ENCODE measurements at places on chromosomes 2 and 18. TPM values are rescaled to one million over a fixed set of nuclear protein-coding genes. Genes with fewer than 3 reads are reported as not detected.

CERKL gene
- total RNA-seq, result 0.37 TPM

INHBB gene
- 4.9 TPM for total RNA-seq

FTCDNL1 gene
- 3.1 TPM for total RNA-seq

LRP2 gene
- 27.7 TPM for total RNA-seq

AKAIN1 gene
- not detected for total RNA-seq

ATG4B gene
- 65.1 TPM for total RNA-seq

- no peak overlapping the region for H3K4me3 ChIP-seq
- H3K27ac ChIP-seq, result no peak overlapping the region
- H3K27me3 ChIP-seq, result no peaks in the 10 kb centered on the region
- H3K36me3 ChIP-seq, result no peaks in the 10 kb centered on the region
Observed at GRCh38 chr2:100731535-100731981, 88.4 kb upstream of the NPAS2 start.

DNA sequence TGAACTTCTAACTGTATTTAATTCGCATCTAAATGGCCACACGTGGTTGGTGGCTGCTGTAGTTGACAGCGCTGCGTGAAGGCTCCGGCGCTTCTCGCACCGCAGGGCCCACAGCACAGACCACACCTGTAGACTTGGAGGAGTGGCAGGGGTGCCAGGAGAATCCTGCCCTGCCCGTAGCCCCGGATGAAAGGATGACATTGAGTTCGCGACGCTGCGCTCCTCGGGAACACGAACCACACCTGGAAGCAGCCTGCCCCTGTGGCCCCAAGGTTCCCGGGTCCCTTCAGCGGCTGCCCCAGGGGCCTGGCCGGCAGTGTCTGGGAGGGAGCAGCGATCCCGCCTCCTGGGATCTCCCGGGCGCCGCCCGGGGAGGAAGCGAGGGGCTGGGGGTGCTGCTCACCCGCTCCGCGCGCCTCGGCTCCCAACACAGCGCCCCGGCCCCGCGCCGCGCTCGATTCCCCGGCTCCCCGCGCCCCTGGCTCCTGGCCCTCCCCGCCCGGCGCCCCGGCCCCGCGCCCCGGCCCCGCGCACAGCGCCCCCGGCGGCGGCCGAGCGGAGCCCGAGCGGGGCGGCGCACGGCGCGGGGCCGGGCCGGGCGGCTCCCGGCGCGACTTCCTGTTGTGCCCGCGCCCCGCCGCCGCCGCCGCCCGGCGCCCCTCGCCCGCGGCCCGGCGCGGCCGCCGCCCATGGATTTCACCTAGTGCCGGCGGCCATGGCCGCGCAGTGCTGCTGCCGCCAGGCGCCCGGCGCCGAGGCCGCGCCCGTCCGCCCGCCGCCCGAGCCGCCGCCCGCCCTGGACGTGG lies at the start of gene RNPEPL1:
Gene RNPEPL1, plus strand, starts transcription at position 613 of the 806 bp plus-strand sequence. Its CDS starts 103 bp downstream, at position 716.
- H3K36me3 ChIP-seq, result peaks cover 9% of the 10 kb centered on the region
- no peaks in the 10 kb centered on the region for H3K27me3 ChIP-seq
- H3K4me1 ChIP-seq, result peaks cover 50% of the 10 kb centered on the region
- peak within 1 kb of the TSS; percentile 94 for H3K27ac ChIP-seq
- peak within 1 kb of the TSS; percentile 95 for H3K4me3 ChIP-seq

DNA sequence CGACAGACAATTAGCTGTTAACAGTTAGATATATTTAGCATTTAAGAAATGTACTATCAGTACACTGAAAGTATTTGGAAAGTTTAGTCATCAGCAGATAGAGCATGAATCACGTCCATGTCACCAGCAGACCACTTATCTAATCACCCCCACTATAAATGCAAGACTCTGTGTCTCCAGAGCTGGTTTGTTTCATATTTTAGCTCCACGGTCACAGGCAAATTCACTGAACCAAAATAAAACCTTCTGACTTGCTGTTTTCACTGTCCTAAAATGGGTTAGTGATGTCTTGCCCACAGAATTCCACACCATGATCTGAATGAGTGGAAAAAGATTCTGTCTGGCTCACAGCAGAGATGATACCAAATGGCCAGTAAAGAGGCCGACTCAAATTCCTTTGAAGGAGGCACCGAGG lies 64.9 kb downstream of the CDH2 start:
- no peaks in the 10 kb centered on the region for H3K4me1 ChIP-seq
- H3K4me3 ChIP-seq, result no peak overlapping the region
- H3K36me3 ChIP-seq, result no peaks in the 10 kb centered on the region
- DNase-seq, result no peak
- H3K27ac ChIP-seq, result no peak overlapping the region
- H3K27me3 ChIP-seq, result no peaks in the 10 kb centered on the region

DNA sequence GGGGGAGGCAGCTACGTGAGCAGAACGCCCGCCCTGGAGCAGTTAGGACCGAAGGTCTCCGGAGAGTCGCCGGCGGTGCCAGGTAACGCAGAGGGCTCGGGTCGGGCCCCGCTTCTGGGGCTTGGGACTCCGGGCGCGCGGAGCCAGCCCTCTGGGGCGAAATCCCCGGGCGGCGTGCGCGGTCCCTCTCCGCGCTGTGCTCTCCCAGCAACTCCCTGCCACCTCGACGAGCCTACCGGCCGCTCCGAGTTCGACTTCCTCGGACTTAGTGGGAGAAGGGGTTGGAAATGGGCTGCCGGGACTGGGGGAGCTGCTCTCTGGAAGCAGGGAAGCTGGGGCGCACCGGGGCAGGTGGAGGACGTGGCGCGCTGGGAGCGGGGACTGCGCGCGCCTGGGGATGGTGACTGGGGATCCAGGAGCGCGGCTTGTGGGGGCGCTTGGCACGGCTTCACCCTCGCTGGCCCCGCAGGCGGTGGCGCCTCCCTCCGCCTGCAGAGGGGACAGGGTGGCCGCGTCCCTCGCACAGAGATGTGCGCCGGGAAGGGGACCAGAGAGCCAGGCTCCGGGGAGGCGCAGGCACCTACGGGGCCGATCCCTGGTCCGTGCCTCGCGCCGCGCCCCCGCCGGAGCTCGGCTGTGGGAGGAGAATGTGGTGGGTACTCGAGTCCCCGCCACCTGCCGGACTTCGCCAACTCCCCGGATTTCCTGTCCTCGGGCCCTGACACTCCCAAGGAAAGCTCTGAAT lies 688 bp downstream of the CDH20 start:
- no peaks in the 10 kb centered on the region for H3K36me3 ChIP-seq
- no peak overlapping the region for H3K27ac ChIP-seq
- H3K4me1 ChIP-seq, result peaks cover 6% of the 10 kb centered on the region

DNA sequence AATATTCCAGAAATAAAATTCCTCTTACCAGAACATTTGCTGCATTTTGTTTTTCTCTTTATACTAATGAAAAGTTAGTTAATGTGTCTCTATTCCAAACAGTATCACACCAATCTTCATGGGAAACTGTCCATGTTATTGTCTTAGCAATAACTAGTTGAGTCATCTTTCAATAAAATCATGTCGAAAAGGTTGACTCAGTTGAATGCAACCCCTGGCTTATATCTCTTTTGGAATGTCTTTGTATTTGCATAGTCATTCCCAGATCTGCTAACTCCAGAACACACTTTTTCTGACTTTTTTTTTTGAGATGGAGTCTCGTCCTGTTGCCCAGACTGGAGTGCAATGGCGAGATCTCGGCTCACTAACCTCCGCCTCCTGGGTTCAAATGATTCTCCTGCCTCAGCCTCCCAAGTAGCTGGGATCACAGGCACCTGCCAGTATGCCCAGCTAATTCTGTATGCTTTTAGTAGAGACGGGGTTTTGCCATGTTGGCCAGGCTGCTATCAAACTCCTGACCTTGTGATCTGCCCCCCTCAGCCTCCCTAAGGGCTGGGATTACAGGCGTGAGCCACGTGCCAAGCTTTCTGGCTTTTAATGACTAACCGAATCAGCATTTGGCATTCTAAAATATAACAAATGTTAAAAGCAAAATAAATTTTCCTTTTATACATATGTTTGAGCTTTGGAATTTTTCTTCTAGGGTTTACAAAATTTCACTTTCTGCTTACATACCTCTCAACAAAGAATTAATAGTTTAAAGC lies 133.2 kb upstream of the GULP1 start:
- H3K36me3 ChIP-seq, result no peaks in the 10 kb centered on the region
- no peak overlapping the region for H3K4me3 ChIP-seq
- H3K4me1 ChIP-seq, result no peaks in the 10 kb centered on the region
- no peak for DNase-seq
- H3K27ac ChIP-seq, result no peak overlapping the region

DNA sequence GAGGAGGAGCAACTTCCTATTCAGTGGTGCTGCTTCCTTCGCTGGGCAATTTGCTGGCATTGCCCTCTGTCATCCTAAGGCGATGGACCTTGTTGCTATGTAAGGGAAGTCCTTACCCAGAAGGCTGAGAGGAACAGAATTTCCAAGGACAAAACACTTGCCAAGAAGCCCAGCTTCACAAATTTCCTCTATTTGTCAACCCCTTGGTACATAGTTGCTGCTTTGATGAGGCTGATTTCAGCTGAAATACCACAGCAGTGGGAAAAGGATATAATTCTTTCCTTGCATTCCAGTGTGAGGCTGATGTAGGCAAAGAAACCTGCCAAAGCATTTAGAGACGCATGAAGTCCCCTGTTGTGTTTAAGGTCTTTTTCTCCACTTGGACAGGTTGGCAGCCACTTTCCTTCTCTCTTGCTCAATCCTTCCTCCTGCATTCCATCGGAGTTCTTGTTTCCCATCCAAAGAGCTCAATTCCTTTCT lies 16.4 kb upstream of the ST3GAL5 start:
- DNase-seq, result no peak
- H3K4me1 ChIP-seq, result peaks cover 7% of the 10 kb centered on the region
- no peaks in the 10 kb centered on the region for H3K27me3 ChIP-seq

DNA sequence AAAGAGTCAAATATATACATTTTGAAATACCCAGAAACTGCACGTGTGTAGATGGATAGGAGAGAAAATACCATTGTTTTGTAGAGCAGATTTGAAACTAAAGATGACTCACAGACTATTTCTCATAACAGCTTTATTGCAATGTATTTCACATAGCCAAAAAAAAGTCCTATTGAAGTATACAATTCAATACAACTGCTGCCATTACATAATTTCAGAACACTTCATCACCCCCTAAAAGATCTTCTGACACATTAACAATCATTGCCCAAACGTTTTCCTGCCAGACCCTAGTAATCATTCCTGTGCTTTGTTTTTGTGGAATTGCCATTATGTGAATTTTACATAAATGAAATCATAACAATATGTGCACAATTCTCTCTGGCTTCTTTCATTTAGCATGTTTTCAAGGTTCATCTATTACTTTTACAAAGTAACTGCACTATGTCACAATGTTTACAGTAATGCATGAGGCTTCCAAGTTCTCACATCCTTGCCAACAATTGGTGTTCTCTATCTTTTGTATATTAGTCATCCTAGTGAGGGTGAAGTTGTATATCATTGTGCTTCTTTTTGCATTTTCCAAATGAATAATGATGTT lies 378.6 kb upstream of the CWC22 start:
- H3K4me1 ChIP-seq, result no peaks in the 10 kb centered on the region
- H3K27me3 ChIP-seq, result no peaks in the 10 kb centered on the region
- H3K27ac ChIP-seq, result no peak overlapping the region

DNA sequence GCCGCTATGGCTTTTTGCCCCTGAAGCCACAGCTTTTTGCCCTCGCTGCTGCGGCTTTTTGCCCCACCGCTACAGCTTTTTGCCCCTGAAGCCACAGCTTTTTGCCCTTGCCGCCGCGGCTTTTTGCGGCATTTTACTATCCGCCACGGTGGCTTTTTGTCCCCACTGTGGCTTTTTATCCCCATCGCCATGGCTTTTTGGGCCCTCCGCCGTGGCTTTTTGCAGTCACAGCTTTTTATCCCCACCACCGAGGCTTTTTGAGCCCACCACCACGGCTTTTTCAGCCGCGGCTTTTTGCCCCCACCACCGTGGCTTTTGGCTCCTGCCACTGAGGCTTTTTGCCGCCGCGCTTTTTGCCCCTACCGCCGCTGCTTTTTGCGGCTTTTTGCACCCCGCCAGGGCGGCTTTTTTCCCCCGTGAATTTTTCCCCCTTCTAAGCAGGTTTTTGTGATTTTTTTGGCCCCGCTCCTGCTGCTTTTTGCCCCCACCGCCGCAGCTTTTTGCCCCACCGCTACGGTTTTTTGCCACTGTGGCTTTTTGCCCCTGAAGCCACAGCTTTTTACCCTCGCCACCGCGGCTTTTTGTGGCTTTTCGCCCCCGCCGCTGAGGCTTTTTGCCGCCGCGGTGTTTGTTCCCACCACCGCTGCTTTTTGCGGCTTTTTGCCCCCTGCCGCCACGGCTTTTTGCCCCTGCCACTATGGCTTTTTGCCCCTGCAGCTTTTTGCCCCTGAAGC lies 2797.2 kb upstream of the TEKT4 start:
- H3K4me3 ChIP-seq, result no peak overlapping the region
- DNase-seq, result peak; percentile 36
- H3K27me3 ChIP-seq, result no peaks in the 10 kb centered on the region
- no peaks in the 10 kb centered on the region for H3K36me3 ChIP-seq
- H3K27ac ChIP-seq, result no peak overlapping the region

DNA sequence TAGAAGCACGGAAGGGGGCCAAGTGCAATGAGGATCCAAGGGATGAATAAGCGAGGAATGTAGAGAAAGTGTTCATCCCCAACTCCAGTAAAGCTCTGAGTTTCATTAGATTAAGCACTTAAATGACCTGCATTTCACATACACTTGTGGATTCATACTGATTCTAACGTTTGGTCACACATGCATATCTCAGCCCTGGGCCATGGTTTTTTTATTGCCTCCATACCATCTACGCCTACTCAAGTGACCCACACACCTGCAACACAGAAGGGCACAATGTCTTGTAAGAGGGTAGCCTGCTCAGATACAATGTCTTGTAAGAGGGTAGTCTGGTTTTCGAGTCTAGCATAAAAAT lies 566 bp upstream of the MRPS5 start:
- H3K27me3 ChIP-seq, result no peaks in the 10 kb centered on the region
- H3K4me1 ChIP-seq, result peaks cover 23% of the 10 kb centered on the region
- no peak for DNase-seq
- peak overlapping the region; percentile 96 for H3K27ac ChIP-seq

DNA sequence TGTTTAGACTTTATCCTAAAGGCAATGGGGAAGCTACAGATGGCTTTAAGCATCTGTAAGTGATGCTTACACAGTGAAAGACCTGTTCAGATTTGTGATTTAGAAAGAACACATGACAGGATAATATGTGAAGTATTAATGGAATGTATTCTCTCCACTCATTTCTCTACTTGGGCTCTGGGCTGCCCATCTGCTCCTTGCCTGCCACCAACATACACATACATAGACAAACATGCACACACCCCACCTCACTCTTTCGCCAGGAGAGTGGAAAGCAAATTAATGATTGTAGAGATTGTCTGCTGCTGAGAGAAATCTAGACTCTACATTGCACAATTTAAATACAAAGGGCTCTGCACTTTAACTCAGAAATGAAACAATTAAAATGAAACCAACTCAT lies 61.0 kb upstream of the NFE2L2 start:
- H3K4me3 ChIP-seq, result no peak overlapping the region
- peaks cover 4% of the 10 kb centered on the region for H3K36me3 ChIP-seq

Data from upper lobe of left lung (tissue), 6 donors.